ENCODE measurements at places on chromosomes 1 and 21.

GRCh38 chr1:39666772-39667171 lies 5.1 kb downstream of the NT5C1A start:
- peak; percentile 22 for DNase-seq

DNA sequence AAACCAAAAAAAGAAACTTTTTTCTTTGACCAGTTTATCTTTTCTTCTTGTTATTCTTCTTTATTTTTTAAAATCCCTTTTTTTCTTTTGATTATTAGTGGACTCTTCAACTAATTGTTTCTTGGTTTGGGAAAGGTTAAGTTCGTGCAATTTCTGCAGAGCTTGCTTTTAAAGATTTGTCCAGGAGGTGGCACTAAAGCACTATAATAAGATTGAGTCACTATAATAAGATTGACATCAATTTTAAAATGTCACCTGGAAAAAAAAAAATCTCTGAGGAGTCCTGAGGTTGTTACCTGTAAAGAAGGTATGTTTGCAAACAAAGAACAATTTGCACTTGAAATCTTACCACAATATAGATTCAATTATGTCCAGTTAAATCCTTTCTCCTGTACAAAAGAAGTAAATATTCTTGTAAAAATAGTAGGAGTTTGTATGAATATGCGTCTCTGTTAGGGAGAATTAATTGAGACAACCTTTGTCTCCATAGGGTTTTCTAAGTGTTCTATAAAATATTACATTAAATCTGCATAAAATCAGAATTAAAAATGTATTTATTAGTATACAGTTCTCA lies 166.7 kb downstream of the ADGRL4 start:
- no peak for DNase-seq

DNA sequence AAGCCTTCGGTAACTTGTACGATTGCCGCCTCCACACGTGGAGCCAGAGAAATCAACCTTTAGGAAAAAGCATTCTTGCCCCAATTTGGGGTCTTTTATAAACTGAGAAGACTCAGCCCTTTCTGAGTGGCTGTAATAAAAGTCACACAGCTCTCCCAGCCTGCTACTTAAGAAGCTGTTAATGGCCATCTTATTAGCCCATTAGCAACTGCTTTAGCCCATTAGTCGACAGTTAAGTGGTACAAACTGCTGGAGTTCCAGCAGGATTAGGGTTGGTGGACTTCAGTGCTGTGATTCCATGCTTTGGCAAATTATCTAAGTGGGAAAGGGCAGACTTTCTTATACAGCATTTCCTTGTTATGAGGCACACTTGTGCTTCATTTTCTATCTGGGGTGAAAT lies 461.3 kb downstream of the RPS6KC1 start:
- DNase-seq = no peak

GRCh38 chr1:16625497-16626408 lies 12.4 kb upstream of the NBPF1 start:
- no peak for DNase-seq
